ENCODE measurements at places on chromosomes 3 and 15. TPM values are rescaled to one million over a fixed set of nuclear protein-coding genes. Genes with fewer than 3 reads are reported as not detected.

DNA sequence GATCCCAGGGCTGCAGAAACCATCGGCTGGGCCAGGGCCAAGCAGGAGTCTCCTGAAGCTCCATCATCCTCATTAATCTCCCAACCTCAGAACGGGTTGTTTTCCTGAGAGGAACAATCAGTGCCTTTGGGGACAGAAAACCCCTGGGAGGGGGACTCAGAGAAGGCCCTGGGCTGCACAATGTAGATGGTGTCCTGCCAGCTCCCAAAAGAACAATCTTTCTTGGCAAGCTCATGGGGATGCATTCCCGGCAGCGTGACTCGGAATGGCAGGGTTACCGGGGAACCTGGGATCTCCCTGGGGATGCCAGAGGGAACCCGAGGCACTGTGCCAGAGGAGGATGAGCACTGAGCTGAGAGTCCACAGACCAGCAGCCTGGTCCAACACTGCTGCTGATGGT is 72.1 kb upstream of the ATP2B2 start:
- DNase-seq = no peak

DNA sequence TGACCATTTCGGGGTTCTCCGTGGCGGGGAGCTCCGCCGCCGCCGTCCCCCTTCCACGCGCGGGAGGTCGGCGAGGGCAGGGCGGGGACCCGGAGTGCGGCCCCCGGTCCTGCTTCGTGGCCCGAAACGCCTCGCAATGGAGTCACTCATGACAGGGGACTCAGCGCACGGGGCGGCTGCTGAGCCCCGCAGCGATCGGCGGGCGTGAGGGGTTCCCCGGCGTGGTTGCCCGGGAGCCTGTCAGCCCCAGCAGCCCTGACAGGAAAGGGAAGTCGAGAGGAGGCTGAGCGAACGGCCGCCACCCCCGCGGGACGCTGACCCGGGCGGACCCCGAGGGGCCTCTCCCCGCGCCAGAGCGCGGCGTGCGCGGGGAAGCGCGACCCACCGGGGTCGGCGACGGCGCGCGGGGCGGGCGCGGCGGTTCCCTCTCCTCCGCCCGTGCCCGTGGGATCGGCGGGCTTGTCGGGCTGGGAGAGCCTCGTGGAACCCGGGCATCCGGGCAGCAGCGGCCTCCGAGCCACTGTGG is 564 bp upstream of the PIGZ start:
- no peak for DNase-seq

GRCh38 chr3:16906682-16907081 is 21.9 kb downstream of the PLCL2 start:
- DNase-seq = no peak

DNA sequence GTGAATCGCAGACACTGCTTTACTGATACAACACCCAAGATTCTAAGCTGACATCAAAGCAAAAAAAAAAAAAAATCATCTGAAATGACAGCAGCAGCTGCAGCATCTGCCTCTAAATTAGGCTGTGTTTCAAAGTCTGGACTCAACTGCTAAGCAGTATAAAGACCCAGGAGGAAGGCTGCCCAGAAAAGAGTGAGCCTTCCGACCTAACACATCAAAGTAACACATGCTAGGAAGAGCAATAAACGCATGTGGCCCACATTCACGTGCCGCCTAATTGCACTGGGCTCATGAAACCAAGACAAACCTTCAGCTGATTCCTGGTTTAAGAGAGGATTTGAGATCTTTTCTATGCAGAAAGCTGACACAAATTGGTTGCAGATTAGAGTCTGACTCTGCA is 317.1 kb downstream of the ZIC4 start:
- no peak for DNase-seq

DNA sequence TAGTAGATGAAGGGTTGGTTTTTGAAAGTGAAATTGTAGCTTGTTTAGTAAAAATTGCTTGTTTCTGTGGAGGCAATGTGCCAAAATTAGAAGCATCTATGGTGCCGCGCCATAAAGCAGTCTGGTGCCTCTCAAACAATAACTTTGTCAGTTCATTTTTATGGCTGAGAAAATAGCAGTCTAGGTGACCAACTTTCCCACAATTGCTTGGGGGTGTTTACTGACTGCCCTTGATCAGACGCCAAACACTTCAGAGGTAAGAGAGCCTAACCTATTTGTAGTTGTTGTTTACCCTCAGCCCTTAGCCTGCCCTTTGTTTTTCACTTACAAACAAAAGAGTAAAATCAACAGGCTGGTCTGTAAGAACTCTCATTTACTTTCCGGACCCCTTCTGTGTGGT is 174.5 kb downstream of the FNDC3B start:
- DNase-seq = no peak

The SYNPR gene
- total RNA-seq = not detected

GRCh38 chr15:101710806-101711205 is 13.5 kb downstream of the TARS3 start:
- DNase-seq = no peak

GRCh38 chr15:48798319-48798718 is 12.6 kb downstream of the CEP152 start:
- DNase-seq = no peak

The ASB7 gene
- total RNA-seq = 9.8 TPM

GRCh38 chr3:171373711-171374110 is 86.5 kb downstream of the TNIK start:
- DNase-seq = no peak

DNA sequence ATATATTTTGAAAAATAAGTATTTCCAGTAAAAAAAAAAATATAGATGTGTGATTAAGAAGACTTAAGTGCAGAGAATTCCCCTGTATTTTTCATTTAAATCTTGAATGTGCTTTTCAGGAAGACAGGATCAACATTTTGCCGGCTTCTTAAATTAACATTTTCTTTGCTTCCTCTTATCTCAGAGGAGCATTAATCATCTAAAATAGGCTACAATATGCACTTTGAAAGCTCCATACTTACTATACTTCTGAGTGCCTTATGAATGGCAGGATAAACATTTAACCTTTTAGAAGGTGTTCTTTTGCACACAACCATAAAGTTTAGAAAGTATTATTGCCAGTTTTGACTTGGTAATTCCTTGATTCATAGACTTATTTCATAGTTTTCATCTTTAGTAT is 164.3 kb downstream of the ECT2 start:
- no peak for DNase-seq

- no peak for DNase-seq
Observed at GRCh38 chr3:116739678-116740077, 30.1 kb downstream of the TUSC7 start.

DNA sequence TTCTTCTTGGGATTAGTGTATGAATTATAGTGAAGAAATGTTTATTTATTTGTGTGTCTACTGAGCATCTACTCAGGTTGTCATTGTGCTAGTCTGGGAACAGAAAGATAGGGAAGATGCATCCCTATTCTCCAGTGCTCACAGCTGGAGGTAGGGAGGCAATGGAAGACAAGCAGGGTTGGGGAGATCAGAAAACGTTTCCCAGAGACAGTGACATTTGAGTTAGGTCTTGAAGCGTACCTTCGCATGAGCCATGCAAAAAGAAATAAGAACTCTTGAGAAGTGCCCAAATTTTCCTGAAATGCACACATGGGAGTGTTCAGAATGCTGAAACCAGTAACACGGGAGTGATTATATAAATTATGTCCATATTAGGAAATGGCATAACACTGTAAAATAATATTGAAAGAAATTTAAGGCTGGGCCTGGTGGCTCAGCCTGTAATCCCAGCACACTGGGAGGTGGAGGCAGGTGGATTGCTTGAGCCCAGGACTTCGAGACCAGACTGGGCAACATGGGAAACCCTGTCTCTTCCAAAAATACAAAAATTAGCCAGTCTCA is 5.3 kb upstream of the CEMIP start:
- no peak for DNase-seq

DNA sequence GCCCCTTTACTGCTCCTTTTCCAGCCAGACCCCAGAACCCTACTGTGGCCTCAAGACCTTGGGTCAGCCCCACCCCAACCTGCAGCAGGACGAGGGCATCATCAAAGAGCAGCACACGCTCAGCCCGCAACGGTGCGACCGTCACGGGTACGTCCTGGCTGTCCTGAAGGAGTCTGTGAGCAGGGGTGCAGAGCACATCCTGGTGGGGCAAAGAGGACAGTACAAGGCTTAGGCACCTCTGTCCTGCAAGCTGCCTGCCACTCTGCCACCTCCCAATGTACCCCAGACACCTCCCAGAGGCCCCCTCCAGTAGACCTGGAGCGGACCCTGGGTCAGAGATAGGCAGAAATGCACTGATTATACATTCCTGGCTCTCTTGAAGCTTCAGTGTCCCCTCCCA is 8.0 kb downstream of the ALS2CL start:
- no peak for DNase-seq

GRCh38 chr15:73927476-73928240 is 1.4 kb downstream of the LOXL1 start:
- DNase-seq = no peak

- DNase-seq = no peak
Observed at GRCh38 chr3:64748244-64748904, 60.6 kb upstream of the ADAMTS9 start.

DNA sequence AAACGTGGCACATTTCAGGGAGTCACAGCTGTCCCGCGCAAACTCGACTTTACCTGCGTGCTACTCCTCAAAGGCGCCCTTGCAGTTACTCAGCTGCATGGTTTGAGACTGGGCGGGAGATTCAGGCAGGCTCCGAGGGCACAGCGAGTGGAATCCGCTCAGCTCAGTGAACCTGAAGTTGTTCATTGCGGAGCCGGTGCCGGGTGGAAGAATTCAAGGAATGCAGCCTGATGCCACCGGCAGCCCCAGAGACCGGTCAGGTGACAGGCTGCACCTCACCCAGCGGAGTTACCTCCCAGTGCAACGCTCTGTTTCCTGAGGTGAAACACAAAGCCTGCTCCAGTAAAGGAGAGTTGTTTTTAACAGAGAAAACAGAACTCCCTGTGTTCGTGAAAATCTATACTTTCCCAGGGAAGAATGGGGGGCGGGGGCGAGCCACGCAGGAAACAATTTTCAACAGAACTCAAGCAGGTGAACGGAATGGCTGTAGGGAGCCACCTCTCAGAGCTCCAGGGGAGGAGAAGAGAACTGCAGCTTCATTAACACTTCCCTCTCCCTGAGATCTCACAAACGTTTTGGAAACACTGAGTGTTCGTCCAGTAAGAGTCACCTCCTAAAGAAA is 3.8 kb downstream of the VEPH1 start:
- no peak for DNase-seq

- DNase-seq = no peak
Observed at GRCh38 chr15:74268020-74268419, 31.9 kb downstream of the CCDC33 start.

DNA sequence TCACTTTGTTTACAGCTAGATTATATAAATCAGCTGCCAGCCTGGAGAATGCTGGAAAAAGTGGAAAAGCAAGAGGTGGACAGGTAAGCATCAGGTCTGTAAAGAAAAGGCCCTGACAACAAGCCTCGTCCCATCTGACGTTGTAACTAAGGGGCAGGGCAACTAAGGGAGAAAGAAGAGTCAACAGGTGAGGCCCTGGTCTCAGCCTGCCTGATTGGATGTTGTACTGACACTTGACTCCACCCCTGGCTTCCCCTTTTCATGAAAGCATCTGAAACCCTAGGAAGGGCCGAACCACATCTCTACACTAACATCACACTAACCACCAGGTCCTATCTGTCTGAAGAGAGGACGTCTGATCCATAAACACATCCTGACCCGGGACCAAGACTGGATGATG is 357.6 kb upstream of the CFAP20DC start:
- DNase-seq = no peak

- DNase-seq = no peak
Observed at GRCh38 chr3:31421314-31422048, 111.2 kb upstream of the STT3B start.

DNA sequence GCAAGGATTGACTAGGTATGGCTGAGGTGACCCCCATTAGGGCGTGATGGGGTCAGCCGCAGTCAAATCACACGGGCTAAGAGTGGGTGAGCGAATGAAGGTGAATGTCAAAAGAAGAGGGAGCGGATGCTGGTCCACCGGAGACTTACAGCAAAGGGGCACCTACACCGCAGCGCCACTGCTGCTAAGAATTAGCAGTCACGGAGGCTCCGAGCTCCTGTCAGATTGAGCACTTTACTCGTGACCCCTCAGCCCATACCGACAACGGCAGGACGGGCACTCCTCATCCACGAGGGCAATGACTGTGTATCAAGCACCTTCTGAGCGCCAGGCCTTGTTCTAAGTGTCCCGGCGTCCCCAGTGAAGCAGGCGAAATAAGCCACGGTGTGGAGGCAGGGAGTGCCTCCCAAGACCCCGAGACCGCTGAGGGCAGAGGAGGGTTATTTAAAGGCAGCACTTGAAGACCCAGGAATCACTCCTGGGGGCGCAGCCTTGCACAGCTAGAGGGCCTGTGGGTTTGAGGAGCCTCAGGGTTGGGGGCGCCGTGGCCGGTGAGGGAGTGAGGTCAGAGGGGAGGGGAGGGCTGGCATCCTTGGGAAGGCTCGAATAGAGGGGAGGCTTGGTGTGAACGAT is 61.6 kb upstream of the GATA2 start:
- no peak for DNase-seq

GRCh38 chr15:63939531-63940130 is 105.9 kb upstream of the HERC1 start:
- peak; percentile 90 for DNase-seq

The CLN6 gene
- 20.2 TPM for total RNA-seq

- DNase-seq = no peak
Observed at GRCh38 chr3:59016930-59017616, 32.8 kb downstream of the CFAP20DC start.

DNA sequence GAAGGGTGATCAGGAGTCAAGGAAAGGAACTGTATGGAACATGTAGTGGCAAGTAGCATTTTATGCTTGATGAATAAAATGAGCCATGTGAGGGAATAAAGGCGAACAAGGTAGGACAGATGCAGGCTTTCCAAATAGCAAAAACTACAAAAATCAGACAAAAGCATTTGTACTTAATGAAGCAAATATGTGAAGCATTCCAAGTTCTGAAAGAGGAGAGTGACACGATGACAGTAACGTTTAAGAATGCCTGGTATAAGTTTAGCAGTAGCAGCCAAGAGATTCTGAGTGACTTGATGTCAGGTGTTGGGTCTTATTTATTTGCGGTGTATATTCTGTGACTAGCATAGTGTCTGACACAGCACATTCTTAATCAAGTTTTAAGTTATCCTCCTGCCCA is 408.2 kb upstream of the RASGRP1 start:
- DNase-seq = no peak

DNA sequence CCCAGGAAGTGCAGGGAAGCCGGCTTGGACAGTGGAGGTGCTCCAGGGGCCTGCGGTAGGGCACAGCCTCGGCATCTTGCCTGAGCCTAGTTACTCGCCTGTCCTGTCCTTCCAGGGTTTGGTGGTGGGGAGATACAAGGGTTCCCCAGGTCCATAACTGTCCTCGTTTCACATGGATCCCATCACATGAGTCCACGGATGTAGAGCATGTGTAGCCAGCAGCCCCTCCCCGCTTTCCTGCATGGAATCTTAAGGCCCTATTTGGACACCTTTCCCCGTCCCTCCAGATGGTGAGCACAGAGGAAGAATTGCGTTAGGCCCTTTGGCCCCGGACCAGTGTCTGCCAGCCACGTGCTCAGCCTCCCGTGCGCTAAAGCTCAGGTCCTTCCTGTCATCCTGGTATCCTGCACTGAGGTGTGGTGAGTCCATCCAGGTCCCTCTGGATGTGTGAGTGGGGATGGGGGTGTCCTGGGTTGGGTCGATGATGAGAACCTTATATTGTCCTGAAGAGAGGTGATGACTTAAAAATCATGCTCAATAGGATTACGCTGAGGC is 230.4 kb downstream of the SNRPN start:
- DNase-seq = no peak
